ENCODE measurements at places on chromosomes 2 and 18.

GRCh38 chr2:108918941-108919341 is 70.1 kb downstream of the EDAR start:
- no peak for DNase-seq

- DNase-seq: no peak
These were observed 6.2 kb upstream of the LIPG start for GRCh38 chr18:49555641-49556040.

DNA sequence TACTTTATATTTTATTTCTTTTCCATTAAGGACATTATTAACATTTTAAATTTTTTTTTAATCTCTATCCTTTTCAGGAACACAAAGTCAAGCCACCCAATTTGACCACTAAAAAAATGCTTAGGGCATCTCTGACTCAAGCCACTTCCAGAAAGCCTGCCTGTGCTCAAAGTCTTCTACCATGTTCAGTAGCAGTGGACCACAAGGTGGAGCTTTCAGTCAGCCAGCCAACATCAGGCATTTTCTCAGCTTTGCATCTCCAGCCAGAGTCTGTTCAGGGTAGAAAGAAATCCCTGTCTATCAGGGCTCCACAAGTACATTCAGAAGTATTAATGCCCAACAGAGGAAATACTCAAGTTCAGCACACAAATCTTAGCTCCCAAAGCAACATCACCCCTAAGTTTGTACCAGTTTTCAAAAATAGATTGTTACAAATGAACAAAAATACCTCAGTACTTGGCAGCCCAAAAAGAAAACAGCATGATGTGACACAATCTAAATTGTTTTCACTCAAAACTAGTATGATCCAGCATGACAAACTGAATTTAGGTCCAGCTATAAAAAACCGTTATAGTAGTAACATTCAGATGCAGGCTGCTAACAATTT is 37.6 kb downstream of the C18orf63 start:
- peak; percentile 43 for DNase-seq

- no peak for DNase-seq
These were observed 3.5 kb downstream of the TEX261 start for GRCh38 chr2:70991142-70991541.

- DNase-seq: no peak
These were observed 370.6 kb upstream of the UBE2E3 start for GRCh38 chr2:180609626-180610340.

GRCh38 chr2:113278742-113279139 is at the start of gene PAX8:
TSS of gene PAX8 (minus strand) at chr2:113278921. CDS start at chr2:113278394, 527 bp downstream.
- DNase-seq: no peak

- DNase-seq: no peak
These were observed 225.0 kb upstream of the ACVR2A start for GRCh38 chr2:147619808-147620207.

- DNase-seq: no peak
These were observed 471.4 kb downstream of the DCDC2C start for GRCh38 chr2:4174796-4175195.

- DNase-seq: no peak
These were observed 444.5 kb downstream of the CMPK2 start for GRCh38 chr2:6421138-6421730.

- DNase-seq: no peak
These were observed 6.7 kb downstream of the MIB1 start for GRCh38 chr18:21747268-21747667.

- DNase-seq: no peak
These were observed 376.3 kb upstream of the UBE2E3 start for GRCh38 chr2:180604077-180604476.

DNA sequence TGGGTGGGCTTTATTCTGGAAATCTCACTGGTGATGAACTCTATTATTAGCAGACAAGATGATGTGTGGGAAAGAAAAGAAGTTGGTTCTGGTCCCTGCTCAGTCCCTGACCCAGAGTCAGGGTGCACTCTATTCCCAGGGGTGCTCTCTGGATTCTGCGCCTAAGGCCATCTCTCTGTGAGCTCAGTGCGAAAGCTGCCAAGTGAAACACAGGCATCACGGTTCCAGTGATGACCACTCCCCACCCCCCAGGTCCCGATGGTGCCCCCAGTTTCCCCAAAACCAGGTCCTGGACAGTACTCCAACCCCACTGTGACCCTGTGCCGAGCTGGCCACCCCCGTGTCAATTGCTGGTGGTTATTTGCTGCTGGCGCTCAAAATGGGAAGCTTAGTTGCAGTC is 30.1 kb downstream of the RHOB start:
- no peak for DNase-seq

GRCh38 chr18:48678237-48679115 is 139.6 kb downstream of the CTIF start:
- DNase-seq: no peak

DNA sequence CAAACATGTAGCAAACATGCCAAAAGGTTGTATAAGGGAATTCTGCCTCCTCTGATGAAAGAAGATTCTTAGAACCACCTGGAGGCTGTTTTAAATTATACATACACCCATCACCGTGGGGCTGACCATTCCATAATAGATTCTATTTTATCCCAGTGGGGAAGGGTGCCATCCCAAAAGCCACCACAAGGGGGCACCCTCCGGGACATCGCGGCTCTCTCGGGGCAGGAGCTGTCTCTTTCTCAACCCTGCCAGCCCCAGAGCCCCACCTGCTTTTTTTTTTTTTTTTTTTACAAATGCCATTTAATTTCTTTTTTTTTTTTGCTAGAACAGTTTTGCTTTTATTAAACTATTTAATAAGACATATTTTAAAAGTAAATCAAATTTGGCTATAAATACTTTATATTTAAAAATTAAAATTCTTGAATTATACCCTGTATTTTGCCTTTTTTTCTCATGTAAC is 8.6 kb upstream of the MTCL1 start:
- peak; percentile 53 for DNase-seq

- DNase-seq: no peak
These were observed 19.1 kb downstream of the RAMP1 start for GRCh38 chr2:237878321-237879057.

GRCh38 chr18:56130481-56130880 is 507.9 kb downstream of the TXNL1 start:
- DNase-seq: no peak

- DNase-seq: no peak
These were observed 74.7 kb downstream of the KCTD1 start for GRCh38 chr18:26473672-26474071.

GRCh38 chr2:20455076-20455587 is 8.3 kb downstream of the RHOB start:
- DNase-seq: no peak

DNA sequence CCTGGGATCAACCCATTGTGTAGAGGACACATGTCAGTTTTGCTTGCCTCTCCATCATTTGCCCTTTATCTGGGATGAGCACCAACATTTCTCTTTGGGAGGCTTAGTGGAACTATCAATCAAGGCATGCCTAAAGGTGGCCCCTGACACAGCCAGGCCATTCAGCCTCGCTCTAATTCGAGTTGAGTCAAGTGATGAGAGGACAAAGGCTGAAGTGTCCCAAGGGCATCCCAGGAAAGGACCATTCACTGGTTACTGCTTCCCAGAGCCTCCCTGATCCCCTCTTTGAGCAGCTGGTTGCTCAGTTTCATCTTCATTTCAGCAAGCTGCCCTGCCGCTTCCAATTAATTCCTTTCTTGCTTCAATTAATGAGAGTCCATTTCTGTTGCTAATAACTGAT is 63.5 kb downstream of the DNER start:
- no peak for DNase-seq

DNA sequence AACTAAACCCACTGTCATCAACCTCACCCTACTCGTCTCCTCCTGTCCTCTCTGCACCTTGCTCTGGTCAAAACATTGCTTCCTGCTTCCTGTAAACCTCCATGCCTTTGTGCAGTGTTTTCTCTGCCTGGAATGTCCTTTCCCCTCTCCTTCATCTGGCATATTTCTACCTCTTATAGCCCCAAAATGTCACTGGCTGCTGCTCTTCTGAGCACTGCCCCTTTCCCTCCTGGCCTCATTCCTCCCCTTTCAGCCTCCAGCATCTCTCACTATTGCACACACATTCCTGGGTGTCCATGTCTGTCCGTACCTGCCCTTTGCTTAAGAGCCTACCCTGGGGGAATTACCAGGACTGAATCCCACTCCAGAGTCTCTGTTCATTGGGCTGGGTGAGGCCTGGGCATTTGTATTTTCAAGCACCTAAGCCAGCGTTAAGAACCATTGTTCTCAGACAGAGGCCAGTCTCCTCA is 84.9 kb downstream of the MOGAT1 start:
- DNase-seq: no peak

GRCh38 chr2:96503637-96504243 is 1.4 kb downstream of the NEURL3 start:
- DNase-seq: no peak

GRCh38 chr2:165953306-165953654 is 296 bp downstream of the TTC21B start:
- DNase-seq: no peak

GRCh38 chr2:188518381-188518780 is 226.7 kb downstream of the GULP1 start:
- no peak for DNase-seq

GRCh38 chr18:13112982-13113381 is 105.6 kb upstream of the LDLRAD4 start:
- DNase-seq: no peak

GRCh38 chr18:24230766-24231165 is 91.9 kb downstream of the CABYR start:
- no peak for DNase-seq

DNA sequence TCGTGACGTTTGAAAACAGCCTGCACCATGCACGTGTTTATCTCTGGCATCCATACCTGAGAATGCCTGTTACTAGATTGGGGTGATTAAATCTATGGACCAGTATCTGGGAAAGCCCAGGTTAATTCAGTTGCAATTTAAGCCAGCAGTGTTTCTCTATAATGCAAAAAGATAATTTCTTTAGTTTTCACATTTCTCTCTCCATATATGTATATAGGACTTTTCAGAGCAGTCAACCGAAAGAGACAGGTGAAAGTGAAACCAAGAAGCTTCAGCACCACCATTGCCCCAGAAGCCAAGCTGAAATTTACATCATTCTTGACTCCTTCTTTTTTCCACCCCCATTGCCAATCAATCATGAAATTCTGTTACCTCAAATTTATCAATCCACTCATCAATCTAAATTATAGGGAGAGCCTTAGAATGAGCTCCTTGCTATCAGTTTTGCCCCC is 2.7 kb upstream of the LRP2 start:
- DNase-seq: no peak

- no peak for DNase-seq
These were observed 13.2 kb upstream of the SS18 start for GRCh38 chr18:26103579-26103978.

DNA sequence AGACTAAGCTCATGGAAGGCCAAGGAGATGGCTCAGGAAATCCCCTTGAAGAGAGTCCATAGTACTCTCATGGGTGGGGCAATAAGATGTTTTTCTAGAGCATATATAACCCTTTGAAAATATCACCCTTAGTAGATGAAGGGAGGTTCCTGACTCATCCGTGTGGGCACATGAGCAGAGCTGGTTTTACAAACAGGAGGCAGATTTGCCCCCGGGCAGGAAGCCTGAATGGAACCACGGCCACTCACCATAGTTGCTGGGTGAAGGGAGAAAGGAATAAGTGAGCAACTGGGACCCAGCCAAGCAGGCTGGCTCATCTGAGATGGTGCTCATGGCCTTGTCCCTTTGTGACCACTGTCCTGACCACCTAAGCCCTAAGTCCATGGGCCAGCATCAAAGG is 29.0 kb upstream of the MAPRE3 start:
- DNase-seq: no peak

DNA sequence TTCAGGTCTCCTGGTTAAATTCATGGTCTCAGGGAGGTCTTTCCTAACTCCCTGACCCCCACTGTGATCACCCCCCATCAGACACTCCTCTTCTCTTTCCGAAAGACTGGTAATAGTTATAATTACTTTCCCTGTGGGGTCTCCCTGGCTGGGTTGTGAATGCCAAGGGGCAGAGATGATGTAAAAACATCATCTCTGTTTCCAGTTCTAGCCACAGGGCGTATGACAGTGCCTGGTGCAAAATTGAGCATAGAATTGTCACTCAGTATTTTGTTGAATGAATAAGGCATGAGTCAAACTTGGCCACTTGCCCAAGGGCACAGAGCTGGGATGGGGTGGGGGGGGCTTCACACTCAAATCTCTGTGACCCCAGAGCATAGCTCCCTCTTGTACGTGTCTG is 65.2 kb downstream of the LTBP1 start:
- no peak for DNase-seq

DNA sequence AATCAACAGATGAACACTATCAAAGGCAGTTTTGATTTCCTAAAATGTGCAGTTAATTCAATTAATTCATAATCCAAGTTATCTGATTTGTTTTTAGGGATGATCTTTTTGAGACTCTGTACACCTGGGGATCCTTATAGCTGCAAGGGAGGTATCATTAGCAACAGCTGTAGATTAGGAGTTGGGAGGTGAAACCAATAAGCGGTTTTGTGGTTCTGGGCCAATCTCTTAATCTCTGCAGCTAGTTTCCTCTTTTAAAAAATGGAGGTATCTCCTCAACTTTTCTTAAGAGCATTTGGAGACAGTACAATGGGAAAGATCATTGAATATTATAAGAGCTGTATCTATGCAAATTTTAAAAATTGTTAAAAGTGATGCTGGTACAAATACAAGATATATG is 126.0 kb downstream of the MC4R start:
- DNase-seq: no peak

GRCh38 chr18:35241448-35241804 is 592 bp downstream of the ZNF397 start:
- no peak for DNase-seq

- DNase-seq: no peak
These were observed 210.9 kb upstream of the SMAD7 start for GRCh38 chr18:49161627-49162026.

DNA sequence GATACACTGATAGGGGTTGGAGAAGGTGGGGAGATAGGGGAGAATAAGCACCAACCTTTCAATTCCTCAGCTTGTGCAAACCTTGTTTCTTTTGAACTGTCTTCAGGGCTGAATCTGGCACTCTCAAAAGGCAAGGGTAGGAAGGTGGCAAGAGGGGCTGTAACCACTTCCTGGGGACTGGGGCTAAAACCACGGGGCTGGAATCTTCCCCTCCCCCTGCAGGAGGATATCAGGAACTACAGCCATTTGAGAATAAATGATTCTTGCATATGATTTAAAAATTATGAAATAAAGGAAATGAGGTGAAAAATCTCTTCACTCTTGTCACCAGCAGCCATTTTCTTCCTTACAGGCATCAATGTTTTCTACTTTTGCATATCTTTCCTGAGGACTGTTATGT is 50.8 kb downstream of the ATOH8 start:
- DNase-seq: no peak

DNA sequence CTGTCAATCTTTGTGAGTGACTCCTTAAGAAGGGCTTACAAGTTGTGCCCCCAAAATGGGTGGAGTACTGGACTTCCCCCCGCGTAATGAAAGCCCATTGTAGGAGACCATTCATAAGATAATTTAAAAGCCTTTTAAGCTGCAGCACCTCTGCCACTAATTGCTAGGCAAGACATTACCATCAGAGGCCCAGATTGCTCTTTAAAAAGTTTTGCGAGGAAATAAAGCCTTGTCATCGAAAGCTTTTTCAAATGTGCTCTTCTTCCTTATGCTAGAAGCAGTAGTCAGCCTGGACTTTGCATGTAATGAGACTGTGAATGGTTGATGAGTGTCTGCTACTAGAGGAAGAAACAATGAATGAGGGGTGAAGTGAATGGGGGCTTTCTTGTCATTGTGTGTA is 345.3 kb upstream of the CDH2 start:
- DNase-seq: no peak
